ENCODE measurements at places on chromosomes 2 and 18.

GRCh38 chr2:73418343-73418742, 32.7 kb downstream of the ALMS1 start:
- no peaks in the 10 kb centered on the region for H3K36me3 ChIP-seq
- no peaks in the 10 kb centered on the region for H3K27me3 ChIP-seq
- no peak for DNase-seq

- DNase-seq, result no peak
- peaks cover 5% of the 10 kb centered on the region for H3K4me1 ChIP-seq
- no peak overlapping the region for H3K27ac ChIP-seq
- H3K36me3 ChIP-seq, result no peaks in the 10 kb centered on the region
These were observed 39.5 kb downstream of the SPATS2L start for GRCh38 chr2:200345975-200346374.

DNA sequence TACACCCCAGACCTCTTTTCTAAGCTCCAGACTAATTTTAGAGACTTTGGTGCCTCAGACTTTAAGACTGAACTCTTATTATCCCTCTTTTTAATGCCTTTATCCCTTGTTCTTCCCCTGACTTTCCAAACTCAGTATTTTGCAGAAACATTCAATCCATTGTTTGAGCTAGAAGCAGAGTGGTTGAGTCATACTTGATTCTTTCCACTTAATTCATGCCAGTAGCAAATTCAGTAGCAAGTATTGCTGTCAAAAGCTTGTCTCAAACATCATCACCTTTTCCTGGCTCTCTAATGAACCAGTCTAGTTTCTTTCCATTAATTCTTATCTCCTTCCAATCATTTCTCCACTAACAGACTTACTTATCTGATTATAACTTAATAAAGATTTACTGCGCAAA, 699.7 kb upstream of the ZNF804A start:
- no peak for DNase-seq
- H3K4me3 ChIP-seq, result no peak overlapping the region
- H3K27ac ChIP-seq, result no peak overlapping the region
- H3K27me3 ChIP-seq, result no peaks in the 10 kb centered on the region
- no peaks in the 10 kb centered on the region for H3K36me3 ChIP-seq
- no peaks in the 10 kb centered on the region for H3K4me1 ChIP-seq

- H3K4me1 ChIP-seq, result peaks cover 16% of the 10 kb centered on the region
- no peaks in the 10 kb centered on the region for H3K36me3 ChIP-seq
These were observed 209.4 kb upstream of the TRIB2 start for GRCh38 chr2:12507295-12507694.

- no peak overlapping the region for H3K27ac ChIP-seq
- no peaks in the 10 kb centered on the region for H3K27me3 ChIP-seq
- H3K4me3 ChIP-seq, result no peak overlapping the region
- no peaks in the 10 kb centered on the region for H3K36me3 ChIP-seq
- no peaks in the 10 kb centered on the region for H3K4me1 ChIP-seq
These were observed 245.6 kb upstream of the TCF4 start for GRCh38 chr18:55833543-55833942.

- H3K27ac ChIP-seq, result no peak overlapping the region
- H3K36me3 ChIP-seq, result no peaks in the 10 kb centered on the region
- H3K27me3 ChIP-seq, result no peaks in the 10 kb centered on the region
- no peak overlapping the region for H3K4me3 ChIP-seq
- no peak for DNase-seq
These were observed 139.4 kb downstream of the RNF152 start for GRCh38 chr18:61753373-61753772.

DNA sequence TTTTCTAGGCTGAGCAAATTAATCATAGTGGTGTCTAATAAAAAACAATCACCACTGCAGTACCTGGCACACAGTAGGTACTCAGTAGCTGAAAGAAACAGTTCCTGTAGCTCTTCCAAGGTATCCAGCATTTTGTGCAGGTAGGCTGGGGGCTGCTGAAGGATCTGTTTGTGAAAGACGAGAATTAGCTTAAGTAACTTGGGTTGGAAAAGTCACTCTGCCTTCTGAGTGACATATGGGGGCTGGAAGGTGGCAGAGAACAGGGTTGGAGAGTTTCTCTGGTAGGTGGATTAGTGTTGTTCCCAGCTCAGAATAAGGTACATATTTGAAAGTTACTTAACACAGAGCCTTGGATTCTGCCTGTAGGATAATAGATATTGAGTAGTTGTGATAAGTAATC, 72.8 kb downstream of the FMNL2 start:
- H3K4me1 ChIP-seq, result peaks cover 2% of the 10 kb centered on the region
- no peak overlapping the region for H3K27ac ChIP-seq
- H3K4me3 ChIP-seq, result no peak overlapping the region
- H3K36me3 ChIP-seq, result no peaks in the 10 kb centered on the region
- no peaks in the 10 kb centered on the region for H3K27me3 ChIP-seq

- peaks cover 20% of the 10 kb centered on the region for H3K4me1 ChIP-seq
- no peak overlapping the region for H3K27ac ChIP-seq
- H3K36me3 ChIP-seq, result no peaks in the 10 kb centered on the region
- DNase-seq, result no peak
- no peaks in the 10 kb centered on the region for H3K27me3 ChIP-seq
- no peak overlapping the region for H3K4me3 ChIP-seq
These were observed 263.8 kb downstream of the SETBP1 start for GRCh38 chr18:44944461-44944860.

DNA sequence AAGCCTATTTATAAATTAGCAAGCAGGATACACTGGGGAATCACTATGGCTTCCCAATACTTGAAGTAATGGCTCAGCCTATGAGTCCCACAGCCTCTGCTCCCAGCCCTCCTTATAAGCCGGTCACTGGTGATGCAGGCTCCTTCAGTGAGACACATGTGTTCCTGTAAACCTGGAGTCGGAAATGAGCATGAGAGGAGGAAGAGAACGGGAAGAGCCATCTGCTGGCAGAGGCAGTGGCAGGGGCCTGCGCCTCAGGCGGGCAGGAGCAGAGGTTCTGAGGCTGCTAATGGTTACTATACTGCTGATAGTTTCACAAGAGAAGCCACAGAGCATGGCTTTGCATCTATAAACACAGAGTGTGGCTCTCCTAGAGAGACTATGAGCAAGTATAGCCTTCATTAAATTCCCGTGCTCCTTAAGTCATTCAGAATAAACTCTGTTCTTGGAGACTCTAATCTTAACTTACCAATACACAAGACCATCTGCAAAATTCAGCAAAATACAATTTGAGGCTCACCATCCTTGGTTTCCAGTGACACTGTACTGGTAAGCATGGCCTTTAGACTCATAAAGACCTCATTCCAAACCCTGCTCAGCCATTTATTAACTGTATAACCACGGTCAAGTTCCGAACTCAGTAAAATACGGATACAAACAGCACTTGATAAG, 63.3 kb downstream of the FBXO15 start:
- no peak for DNase-seq
- no peaks in the 10 kb centered on the region for H3K27me3 ChIP-seq
- H3K27ac ChIP-seq, result no peak overlapping the region

DNA sequence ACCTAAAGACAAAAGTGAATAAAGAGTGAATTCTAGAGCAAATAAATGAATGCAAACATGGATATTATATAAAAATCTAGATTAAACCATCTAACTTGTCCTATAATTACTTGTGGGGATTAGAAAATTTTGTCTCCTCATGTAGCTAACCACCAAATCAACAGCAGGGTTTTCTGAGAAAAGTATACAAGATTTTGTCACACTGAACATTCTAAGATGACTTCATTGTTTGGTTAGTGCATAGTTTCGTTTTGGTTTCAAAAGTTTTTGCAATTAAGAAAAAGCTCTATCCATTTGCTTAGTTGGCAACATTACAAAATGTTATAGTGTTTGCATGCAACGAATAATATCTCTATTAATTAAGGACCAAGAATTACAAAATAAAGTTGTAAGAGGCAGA, 125.0 kb downstream of the LRP2 start:
- no peaks in the 10 kb centered on the region for H3K27me3 ChIP-seq
- no peak overlapping the region for H3K4me3 ChIP-seq
- no peak for DNase-seq
- no peak overlapping the region for H3K27ac ChIP-seq
- H3K36me3 ChIP-seq, result no peaks in the 10 kb centered on the region

- no peaks in the 10 kb centered on the region for H3K27me3 ChIP-seq
- H3K4me3 ChIP-seq, result no peak overlapping the region
- DNase-seq, result no peak
These were observed 164.4 kb upstream of the VRK2 start for GRCh38 chr2:57881998-57882888.

DNA sequence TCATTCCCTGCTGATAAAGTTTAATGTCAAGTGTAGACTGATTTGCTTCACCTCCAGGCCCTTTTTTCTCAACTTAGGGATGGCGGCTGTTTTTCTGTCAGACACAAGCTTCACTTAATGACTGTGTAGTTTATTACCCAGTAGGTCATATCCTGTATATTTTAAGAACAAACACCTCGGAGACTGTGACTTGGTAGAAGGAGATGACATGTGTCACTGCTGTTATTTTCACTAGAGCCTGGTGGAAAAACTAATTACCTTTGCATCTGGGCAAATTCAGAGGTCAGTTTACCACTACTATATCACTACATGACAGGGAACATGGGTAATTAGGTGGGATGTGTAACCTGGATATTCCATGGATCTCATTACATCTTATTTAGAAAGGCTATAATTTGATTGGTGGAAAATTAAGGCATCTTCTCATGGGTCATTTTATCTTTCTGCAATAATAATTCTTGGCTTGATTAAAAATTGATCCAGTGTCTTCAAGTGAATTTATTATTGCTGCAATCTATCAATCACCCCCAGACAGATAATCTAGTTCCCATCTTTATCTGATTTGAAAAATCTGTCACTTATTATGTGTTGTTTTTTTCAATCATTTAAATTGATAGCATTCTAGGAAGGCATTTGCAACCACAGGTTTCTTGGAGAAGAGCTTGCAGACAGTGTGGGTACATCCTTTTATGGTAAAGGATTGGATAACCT, 353.8 kb upstream of the SPRED2 start:
- H3K36me3 ChIP-seq, result no peaks in the 10 kb centered on the region
- H3K27me3 ChIP-seq, result no peaks in the 10 kb centered on the region

DNA sequence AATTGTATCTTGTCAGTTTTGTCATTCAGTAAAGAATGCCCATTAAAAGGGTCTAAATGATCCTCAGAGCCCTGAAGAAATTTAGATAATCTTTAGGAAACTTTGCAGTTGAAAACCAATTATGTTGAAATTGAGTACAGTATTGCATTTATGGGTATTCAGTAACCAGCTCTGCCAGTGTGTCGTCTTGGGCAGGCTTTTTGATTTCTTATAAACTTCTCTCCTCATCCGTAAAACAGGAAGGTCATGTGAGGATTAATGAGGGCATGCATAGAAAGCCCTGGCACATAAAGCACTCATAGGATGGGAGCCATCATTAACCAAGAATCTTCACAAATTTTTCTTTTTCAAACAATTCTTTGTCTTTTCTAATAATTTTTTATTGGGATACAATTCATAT, 14.8 kb downstream of the PNO1 start:
- no peak overlapping the region for H3K4me3 ChIP-seq
- no peaks in the 10 kb centered on the region for H3K27me3 ChIP-seq
- H3K36me3 ChIP-seq, result peaks cover 70% of the 10 kb centered on the region

- no peaks in the 10 kb centered on the region for H3K4me1 ChIP-seq
- no peak for DNase-seq
- no peaks in the 10 kb centered on the region for H3K36me3 ChIP-seq
- no peaks in the 10 kb centered on the region for H3K27me3 ChIP-seq
These were observed 9.7 kb downstream of the DOK1 start for GRCh38 chr2:74564222-74564621.

- H3K4me1 ChIP-seq, result no peaks in the 10 kb centered on the region
- DNase-seq, result no peak
- no peaks in the 10 kb centered on the region for H3K27me3 ChIP-seq
- H3K36me3 ChIP-seq, result no peaks in the 10 kb centered on the region
- H3K4me3 ChIP-seq, result no peak overlapping the region
- no peak overlapping the region for H3K27ac ChIP-seq
These were observed 414.4 kb upstream of the ACVR2A start for GRCh38 chr2:147430408-147430807.

DNA sequence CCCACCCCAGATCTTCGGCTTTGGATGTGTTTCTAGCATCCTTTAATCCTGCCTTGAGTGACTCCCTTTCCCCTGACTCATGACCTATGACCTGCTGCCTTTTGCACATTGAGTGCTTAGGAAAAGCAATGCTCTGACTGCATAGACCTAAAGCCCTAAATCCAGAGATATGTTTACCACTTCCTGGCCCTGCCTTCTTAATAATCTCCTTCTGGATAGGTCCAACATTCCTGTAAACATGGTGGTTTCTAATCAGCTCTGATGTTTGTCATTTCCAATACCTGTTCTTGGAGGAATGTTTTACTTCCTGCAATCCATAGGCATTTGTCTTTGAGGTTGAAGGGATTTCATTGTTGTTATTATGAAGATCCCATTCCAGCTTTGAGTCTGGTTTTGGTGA, 2.3 kb downstream of the SLC3A1 start:
- no peak overlapping the region for H3K27ac ChIP-seq
- no peak for DNase-seq
- H3K4me1 ChIP-seq, result peaks cover under 1% of the 10 kb centered on the region

GRCh38 chr2:197191177-197191939, 119.2 kb downstream of the ANKRD44 start:
- DNase-seq, result no peak
- no peaks in the 10 kb centered on the region for H3K36me3 ChIP-seq
- no peak overlapping the region for H3K4me3 ChIP-seq
- no peaks in the 10 kb centered on the region for H3K27me3 ChIP-seq
- peaks cover 5% of the 10 kb centered on the region for H3K4me1 ChIP-seq
- no peak overlapping the region for H3K27ac ChIP-seq

Data from esophagus squamous epithelium (tissue), 5 donors.